ENCODE measurements at places on chromosomes 13 and 19. TPM values are rescaled to one million over a fixed set of nuclear protein-coding genes. Genes with fewer than 3 reads are reported as not detected.
A peak's percentile ranks its signal among the peaks of the same experiment; 100 is the strongest.

GRCh38 chr19:45154064-45154827 is 6.5 kb downstream of the NKPD1 start:
- peak; percentile 78 for DNase-seq

DNA sequence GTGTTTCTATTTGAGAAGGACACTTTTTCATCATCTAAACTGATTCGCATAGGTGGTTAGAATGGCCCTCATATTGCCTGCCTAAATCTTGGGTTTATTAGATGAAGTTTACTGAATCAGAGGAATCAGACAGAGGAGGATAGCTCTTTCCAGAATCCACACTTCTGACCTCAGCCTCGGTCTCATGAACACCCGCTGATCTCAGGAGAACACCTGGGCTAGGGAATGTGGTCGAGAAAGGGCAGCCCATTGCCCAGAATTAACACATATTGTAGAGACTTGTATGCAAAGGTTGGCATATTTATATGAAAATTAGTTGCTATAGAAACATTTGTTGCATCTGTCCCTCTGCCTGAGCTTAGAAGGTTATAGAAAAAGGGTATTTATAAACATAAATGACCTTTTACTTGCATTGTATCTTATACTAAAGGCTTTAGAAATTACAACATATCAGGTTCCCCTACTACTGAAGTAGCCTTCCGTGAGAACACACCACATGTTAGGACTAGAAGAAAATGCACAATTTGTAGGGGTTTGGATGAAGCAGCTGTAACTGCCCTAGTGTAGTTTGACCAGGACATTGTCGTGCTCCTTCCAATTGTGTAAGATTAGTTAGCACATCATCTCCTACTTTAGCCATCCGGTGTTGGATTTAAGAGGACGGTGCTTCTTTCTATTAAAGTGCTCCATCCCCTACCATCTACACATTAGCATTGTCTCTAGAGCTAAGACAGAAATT is 103.8 kb downstream of the TNFRSF19 start:
- no peak for DNase-seq

The PSG7 gene
- not detected for total RNA-seq

The FSD1 gene
- total RNA-seq: 61.1 TPM

- DNase-seq: no peak
Measured at GRCh38 chr19:6663236-6664201, 6.4 kb downstream of the TNFSF14 start.

DNA sequence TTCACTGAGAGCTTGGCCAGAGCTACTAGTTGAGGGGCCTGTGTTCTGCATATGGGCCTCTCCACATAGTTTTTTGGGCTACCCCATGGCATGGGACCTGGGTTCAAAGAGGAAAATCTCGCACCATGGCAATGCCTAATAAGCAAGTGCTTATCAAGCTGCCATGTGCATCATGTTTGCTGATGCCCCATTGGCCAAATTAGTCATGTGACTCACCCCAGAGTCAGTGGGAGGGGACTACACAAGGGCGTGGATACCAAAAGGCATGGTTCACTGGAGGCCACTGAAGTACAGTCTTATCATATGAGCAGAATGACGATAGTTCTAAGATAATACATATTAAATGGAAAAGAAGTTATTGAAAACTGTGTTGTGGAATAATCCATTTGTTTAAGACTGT is 214.8 kb downstream of the LMO7 start:
- peak; percentile 13 for DNase-seq

- no peak for DNase-seq
Measured at GRCh38 chr13:28012896-28013295, 24.4 kb upstream of the URAD start.

- DNase-seq: no peak
Measured at GRCh38 chr19:55716531-55716930, 21.7 kb downstream of the NLRP9 start.

The CPB2 gene
- total RNA-seq: not detected

GRCh38 chr13:46803586-46803985 is 6.6 kb upstream of the ESD start:
- DNase-seq: no peak

DNA sequence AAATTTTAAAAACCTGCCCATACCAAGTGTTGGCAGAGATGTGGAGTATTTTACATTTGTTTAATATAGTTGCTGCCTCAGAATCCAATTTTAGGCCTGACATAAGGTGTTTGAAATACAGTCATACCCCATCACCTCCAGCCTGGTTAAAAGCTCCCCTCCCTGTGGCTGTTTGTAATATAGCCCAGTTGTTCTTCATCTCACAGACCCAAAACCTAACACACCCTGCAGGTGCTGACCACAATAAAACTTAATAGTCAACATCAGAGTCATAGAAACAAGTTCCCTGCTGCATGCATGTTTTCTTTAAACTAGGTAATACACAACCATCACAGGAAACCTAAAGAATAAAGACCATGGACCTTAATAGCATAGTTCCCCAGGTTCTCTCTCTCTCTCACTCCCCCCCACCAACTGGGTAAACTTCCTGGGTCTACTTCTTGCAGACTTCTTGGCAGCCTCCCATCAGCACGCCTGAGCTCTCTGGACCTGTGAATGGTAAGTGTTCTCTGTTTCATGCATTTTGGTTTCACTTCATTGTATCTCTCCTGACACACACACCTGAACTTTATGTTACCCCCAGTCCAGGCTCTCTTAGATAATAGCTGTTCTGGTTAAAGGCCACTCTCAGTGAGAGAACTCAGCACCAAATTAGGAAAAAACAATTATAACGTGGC is 1369.9 kb downstream of the EFNB2 start:
- DNase-seq: no peak

DNA sequence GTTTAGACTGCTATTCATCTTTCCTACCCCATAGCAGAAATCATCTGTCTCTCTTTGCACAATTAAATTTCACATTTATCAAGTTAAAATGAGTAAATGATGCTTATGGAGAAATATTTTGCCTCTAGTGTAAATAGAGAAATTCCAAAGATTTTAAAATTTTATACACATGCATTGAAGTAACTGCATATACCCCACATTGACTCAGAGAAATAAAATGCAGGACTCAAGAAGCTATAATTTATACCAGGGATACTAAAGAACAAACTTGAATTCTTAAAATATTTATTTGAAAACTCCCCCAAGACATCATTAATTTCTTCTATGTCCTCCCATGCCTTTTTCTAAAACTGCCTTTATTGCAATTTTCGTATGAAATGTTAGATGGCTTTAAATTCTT is 165.8 kb downstream of the DIAPH3 start:
- DNase-seq: no peak

GRCh38 chr19:1025960-1026782 is at the start of gene CNN2:
TSS of gene CNN2 (plus strand) at chr19:1026608. CDS start at chr19:1026662, 54 bp downstream.
- DNase-seq: peak; percentile 70
